ENCODE measurements at places on chromosomes 5 and 9.

GRCh38 chr5:6872441-6873160 is 159.4 kb downstream of the TENT4A start:
- DNase-seq: no peak

DNA sequence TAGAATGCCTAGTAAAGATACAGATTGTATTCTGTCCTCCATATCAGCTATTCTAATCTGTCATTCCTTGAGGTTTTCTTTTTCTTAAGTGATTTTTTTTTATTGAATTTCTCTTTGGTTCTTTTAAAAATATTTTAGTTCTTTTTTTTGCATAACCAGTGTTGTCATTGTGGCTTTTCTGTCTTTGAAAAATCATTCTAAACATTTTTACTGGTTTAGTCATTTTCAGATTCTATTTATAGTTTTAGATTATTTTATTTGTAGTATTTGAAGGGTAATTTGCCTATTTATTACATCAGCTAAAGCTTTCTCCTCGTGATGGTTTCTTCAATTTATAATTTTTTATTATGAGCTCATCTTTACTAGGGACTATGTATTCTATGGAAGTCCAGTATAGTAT is 78.1 kb downstream of the NDUFAF2 start:
- DNase-seq: no peak

- DNase-seq: no peak
Measured at GRCh38 chr9:125432715-125433385, 171.2 kb downstream of the GAPVD1 start.

- no peak for DNase-seq
Measured at GRCh38 chr9:87256973-87257372, 240.7 kb upstream of the DAPK1 start.

GRCh38 chr5:135246923-135247795 is 151.9 kb downstream of the MACROH2A1 start:
- DNase-seq: peak; percentile 68

DNA sequence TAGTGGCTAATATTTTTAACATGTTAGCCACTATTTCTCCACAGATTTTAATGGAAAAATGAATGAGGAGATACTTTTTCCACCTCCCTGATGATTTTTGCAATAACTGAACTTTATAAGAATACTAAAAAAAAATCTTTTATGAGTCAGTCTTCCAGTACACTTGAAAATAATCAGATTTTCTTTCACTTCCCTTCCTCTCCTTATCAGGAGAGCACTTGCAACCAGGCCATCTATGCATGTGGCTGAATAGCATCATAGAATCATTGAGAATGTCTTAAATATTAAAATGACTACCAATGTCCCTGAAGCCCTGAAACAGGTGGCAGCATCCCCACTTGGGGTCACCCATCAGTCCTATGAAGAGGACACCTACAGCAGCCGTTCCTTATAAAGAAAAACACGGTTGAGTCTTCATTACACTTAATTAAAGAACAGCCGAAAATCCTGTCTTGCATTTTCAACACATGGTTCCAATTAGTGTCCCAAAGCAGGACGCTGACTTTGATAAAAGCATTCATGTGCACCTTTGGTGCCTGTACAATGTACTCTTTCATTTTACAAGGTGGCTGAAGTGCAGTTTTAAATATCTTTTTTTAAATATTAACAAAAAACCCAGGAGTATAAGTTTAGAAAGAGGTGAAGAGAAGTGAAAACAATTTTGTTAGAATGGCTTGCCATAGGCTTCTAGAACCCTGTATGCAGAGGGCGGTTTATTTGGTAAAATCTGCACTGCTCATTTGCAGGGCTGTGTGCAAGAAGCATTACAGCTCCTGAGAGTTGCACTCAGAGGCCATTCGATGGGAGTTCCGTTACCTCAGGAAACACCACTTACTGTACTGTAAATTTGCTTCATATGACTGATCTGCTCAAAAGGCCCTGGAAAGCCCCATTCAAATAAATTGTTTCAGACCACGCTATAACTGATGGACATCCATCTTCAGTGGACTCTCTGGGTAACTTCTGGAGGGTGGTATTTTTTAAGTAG is 106.9 kb upstream of the VCAN start:
- no peak for DNase-seq

DNA sequence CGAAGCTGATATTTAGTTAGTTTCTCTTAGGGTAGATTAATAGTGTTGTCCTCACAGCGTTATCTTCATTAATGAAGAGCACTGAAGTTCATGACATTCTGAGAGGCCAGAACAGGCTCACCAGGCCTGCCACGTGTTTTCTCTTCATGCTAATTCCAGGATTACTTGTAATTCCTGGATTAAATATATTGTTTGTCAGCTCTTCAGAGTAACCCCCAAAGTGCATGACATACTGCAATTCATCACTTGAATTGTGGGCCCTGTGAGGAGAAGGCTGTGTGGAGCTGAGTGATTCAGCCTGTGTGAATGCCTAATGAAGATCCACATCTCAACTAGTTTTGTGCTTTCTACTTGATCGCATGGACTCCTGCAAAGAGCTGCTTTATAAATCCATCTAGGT is 401.0 kb upstream of the ADAMTSL1 start:
- DNase-seq: no peak

Measured in nucleus accumbens (tissue), 56 donors.